ENCODE measurements at places on chromosomes 4 and X.

GRCh38 chrX:48785540-48786214 lies 713 bp upstream of the GATA1 start:
- DNase-seq: no peak

DNA sequence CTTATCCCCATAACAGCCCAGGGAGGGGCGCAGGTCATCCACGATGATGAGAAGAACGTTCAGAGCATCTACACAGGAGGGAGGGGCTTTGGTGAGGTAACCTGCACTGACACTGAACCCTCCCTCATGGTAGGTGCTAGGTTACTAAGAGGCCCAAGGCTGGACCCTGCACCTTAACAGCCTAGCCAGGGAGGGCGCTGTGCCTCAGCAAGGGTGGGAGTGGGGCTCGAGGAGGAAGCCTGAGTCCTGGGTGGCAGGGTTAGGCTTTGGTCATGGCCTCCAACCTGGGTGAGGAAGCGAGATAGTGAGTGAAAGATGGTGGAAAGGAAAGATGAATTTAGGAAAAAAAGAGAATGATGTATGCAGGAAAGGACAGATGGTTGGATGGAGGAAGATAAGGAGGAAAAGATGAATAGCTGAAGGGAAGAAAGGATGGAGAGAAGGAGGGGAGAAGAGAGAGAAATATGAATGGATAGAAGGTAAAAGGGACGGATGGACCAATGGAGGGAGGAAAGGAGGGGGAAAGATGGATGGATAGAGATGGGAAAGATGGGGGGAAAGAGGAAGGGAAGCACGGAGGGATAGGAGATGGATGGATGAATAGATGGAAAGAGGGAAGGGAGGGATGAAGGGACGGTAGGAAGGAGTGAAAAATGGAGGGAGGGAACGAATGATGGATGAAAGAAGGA lies 736 bp downstream of the IDS start:
- peak; percentile 95 for DNase-seq

GRCh38 chrX:23694606-23695005 lies 27.3 kb downstream of the PRDX4 start:
- DNase-seq: peak; percentile 85

- no peak for DNase-seq
These were observed 182.1 kb upstream of the TET2 start for GRCh38 chr4:104964410-104965175.

- no peak for DNase-seq
These were observed 256.2 kb downstream of the BCOR start for GRCh38 chrX:39841604-39842003.

DNA sequence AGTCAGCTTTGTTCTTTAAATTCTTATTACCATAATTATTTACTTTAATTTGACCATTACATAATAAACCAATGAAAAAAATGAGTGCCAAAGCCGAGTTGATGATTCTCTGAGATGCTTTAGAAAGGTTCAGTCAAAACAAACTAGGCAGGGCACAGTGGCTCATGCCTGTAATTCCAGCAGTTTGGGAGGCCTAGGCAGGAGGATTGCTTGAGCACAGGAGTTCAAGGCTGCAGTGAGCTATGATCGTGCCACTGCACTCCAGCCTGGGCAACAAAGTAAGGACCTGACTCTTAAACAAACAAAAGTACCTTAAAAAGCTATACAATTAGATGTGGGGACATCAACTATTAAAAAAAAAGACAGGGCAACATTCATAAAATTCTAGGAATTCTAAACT lies 75.0 kb downstream of the AFAP1 start:
- DNase-seq: no peak

Measured in Karpas-422 (cell line).